ENCODE measurements at places on chromosomes 2 and 18.

DNA sequence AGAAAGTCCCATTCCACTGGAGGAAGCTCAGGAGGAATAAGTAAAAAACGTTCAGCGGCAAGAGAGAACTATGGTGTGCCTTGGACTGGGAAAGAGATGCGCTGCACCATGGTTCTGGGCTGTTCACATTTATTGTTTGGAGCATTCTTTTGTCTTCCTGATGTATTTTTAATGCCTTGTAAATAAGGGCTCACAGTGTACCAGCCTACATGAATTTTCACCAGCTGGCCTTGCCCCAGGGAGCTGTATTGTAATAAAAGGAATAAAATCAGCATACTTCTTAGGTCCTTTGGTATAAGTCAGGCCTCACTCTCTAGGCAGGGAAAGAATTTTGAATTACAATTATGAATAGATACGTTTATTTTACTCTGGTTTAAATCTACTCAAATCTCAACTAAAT, 1249.6 kb downstream of the CNTNAP5 start:
- DNase-seq: no peak

DNA sequence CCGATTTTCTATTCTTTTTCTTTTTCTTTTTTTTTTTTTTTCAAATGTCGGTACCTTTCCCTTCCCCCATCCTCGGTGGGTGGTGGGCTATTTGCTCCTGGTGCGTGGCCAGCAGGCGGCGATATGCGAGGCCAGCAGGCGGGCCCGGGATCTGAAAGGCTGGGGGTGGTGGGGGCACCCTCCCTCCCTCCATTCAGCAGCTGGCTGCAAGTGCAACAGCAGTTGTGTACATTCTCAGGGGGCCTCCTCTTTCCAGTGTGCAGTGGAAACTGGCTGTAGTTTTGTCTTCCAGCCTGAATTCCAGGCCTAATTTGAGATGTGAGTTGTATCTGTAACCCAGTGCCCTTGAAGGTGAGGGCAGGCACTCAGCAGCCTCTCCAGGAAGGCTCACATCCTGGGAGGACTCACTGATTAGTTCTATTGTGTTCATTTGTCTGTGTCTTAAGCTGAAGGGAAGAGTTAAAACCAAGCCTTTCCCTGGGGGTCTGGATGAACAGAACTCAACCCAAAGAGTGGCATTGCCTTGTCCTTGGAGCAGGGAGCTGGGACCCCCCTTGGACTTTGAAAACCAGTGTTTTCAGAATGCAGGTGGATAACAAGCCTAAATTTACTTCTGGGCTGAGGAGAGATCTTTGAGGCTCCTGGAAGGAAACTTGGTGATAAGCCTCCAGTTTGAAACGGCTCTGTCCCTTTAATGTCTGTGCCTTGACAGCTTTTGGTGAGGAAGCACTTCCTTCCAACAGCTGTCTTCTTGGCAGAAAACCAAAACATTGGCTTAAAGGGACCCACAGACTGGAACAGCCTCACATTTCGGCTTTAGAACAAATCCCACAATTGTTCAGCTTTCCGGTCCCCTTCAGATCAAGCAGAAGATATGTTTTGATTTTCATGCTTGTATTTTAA, 3.3 kb downstream of the MYCN start:
- DNase-seq: peak; percentile 16

- DNase-seq: no peak
Observed at GRCh38 chr2:121075641-121076497, 209.1 kb downstream of the TFCP2L1 start.

DNA sequence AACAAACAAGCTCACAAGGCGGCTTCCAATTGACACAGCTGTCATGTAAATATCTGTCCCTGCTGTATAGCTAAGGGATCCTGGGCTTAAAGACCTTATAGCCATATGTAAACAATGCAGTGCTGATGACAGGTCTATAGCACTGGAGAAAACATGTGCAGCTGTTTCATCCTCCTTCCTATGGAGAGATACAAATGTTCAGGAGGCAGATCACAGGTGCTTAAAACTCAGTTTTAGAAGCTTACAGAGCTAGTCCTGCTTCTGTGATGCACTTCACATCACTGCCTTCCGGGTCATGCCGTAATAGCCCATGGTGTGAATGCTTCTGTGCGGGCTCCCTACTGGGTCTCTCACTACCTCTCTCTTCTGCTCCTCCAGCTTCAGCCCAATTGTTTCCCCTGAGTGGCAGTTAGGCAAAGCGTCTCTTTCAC, 262.4 kb upstream of the CHST9 start:
- no peak for DNase-seq

DNA sequence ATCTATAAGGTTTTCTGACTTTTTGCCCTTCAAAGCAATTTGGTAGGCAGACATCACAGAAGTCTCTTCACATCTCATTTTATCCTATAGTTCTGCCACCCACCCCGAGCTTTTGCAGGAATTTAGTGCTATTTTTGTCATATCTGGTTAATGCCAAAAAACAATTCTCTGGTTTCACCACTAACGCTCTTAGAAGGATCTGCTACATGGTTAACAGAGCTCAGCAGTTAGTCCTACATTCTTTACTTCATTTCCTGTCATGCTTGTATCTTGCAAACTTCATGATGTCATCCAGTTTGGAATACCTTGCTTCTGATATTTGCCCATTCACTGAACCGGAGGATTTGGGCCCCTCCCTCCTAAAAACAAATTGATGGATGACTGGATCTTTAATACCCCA, 116.8 kb upstream of the SERPINE2 start:
- DNase-seq: no peak

- DNase-seq: no peak
Observed at GRCh38 chr2:142323206-142323605, 192.4 kb upstream of the LRP1B start.

DNA sequence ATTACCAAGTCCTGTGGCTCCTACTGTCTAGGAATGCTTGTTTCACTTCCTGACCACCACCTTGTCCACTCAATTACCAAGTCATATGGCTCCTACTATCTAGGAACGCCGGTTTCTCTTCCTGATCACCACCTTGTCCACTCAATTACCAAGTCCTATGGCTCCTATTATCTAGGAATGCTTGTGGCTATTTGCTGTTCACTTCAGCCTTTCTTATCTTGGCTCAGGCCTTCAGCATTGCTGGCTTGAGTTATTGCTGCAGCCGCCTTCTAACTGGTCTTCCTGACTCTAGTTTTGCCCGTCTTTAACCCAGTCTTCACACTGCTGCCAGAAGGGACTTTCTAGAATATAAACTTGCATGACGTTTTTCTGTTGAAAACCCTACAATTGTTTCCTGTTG, 82.5 kb upstream of the GAREM1 start:
- no peak for DNase-seq

DNA sequence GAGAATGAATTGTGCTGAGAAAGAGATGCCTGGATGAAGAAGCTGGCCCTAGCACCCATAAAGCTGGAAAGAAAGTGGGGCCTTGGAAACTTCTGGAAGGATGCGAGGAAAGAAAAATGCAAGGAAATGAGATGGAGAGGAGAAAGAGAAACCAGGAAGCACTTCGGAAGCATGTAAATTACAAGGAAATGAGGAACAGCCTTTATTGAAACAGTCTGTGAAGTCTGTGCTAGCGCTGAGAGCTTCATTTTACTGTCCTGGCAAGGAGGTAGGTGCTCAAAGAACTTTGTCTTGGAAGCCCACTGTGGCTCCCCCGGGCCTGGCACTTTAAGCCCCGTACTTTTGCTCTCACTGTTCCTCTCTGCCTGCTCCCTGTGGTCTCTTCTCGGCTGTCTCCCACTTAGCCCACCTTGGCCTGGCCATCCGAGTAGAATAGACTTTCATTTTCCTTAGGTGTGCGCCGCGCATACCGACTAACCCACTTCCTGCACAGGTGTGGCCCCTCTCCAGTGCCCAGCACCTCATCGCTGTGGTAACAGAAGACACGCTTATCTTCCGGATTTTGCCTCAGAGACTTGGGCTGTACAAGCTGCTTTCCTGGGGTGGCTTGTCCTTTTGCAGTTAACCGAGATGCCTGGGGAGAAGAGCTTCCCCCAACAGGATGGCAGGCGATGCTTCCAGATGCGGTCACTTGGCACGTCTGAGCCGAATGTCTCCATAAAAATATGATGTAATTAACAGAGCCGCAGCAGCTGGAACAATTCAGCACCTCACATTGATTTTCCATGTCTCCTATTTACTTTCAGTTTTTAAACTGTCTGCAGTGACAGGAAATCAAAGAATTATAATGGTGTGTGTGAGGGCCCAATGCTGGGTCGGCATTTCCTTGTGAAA, 199.6 kb downstream of the HRH4 start:
- peak; percentile 54 for DNase-seq

DNA sequence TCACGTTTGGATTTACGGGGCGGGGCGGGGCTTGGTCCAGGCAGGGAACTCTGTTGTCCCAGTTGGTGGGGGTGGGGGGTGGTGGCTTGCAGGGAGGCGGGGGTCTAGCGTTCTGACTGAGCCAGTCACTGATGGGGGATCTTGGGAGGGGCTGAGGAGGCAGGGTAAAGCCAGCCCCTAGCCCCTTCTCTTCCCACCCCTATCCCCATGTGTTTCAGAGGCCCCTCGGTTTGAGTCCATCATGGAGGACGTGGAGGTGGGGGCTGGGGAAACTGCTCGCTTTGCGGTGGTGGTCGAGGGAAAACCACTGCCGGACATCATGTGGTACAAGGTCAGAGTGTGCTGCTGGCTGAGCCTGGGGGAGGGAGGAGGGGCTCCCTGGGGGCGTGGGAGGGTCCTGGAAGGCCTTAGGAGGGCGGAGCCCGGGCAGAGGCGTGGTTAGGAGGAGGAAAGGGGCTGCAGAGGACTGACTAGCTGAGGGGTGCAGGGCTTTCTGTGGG, 22.0 kb upstream of the GMPPA start:
- DNase-seq: no peak

GRCh38 chr2:189527812-189528592, 52.6 kb downstream of the SLC40A1 start:
- no peak for DNase-seq

- DNase-seq: no peak
Observed at GRCh38 chr2:26471766-26472706, 5.9 kb downstream of the OTOF start.

GRCh38 chr2:119853777-119854399, 94.2 kb downstream of the PTPN4 start:
- DNase-seq: no peak

DNA sequence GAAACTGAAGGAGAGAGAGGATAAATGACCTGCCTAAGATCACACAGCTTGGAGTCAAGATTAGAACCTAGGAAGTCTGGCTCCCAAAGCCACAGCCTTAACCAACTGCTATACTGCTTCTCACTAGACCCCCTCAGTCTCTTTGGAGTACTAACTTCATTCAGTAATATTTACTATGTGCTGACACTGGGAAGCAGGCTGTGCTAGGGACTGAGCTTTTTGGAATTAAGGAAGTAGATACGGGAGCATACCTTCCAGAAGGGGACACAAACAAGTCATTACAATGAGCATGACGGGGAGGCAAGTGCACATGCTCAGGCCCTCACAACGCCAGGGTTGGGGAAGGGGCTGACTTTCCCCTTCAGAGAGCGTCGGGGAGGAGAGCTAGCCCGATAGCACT, 97.7 kb downstream of the INO80D start:
- no peak for DNase-seq

- DNase-seq: no peak
Observed at GRCh38 chr2:167783261-167784083, 463.9 kb downstream of the STK39 start.

DNA sequence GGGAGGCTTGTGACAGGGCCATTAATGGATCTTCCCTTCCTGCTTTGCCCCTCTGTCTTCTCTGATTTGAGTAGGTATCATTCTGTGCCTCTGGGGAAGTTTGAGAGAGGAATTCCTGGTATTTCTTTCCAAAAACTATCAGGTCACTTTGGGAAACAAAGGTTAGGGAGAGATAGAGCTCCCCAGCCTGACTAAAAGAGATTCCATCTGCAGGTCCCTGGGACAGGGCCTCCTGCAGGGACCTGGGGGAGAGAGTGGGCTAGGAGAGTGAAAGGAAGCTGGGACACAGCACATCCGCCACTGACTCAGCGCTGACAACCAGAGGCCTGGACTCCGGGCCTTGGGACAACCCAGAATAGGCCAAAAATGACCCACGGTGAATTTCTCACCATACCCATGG, 6.4 kb downstream of the GALNT14 start:
- DNase-seq: no peak

DNA sequence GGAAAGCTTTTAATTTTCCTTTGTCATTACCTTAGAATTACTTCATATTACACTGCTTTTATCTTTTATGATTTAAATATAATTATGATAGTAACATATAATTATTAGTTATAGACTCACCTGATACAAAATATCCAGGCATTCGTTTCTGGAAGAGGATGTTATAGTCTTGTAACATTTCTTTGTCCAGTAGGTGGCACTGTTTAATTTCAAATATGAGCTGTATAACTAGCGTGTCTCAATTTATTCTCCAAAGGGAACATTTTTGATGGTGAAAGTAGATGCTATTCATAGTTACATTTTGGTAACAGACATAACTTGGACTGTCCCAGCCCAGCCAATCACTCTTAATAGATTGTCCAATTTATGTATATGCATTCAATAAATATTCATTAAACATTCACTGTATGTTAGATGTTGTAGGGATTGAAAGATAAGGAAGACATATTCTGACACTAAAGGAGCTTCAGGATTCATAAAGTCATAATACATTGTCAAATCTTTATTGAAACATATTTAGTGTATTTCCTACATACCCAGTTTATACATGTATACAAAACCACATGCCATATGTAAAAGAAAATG, 19.2 kb downstream of the DAW1 start:
- DNase-seq: no peak

All from CD4-positive, alpha-beta T cell treated with Interleukin-6 for 4 hours (primary cell).